ENCODE measurements at places on chromosomes 12 and 14.

GRCh38 chr14:68673464-68673863 lies 119.4 kb downstream of the ZFP36L1 start:
- no peak for DNase-seq

GRCh38 chr12:82434392-82434911 lies 76.1 kb downstream of the METTL25 start:
- DNase-seq: no peak

DNA sequence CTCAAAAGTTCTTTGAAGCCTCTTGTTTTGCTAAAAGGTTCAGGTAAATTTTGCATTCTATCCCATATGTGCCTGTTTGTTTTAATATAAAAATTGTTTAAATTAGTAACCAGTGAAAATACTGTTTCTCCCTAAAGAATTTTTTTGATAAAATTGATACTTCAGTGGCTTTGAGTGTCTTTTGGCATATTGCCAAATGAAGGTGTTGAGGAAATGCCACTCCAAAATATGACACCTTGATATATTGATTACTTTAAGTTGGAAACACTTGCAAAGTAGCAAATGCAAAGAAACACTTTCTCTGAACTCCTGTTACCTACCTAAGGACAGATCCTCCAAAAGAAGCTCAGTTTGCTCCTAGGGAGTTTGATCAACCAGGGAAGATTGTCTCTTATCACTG lies 8.4 kb downstream of the STYX start:
- no peak for DNase-seq

DNA sequence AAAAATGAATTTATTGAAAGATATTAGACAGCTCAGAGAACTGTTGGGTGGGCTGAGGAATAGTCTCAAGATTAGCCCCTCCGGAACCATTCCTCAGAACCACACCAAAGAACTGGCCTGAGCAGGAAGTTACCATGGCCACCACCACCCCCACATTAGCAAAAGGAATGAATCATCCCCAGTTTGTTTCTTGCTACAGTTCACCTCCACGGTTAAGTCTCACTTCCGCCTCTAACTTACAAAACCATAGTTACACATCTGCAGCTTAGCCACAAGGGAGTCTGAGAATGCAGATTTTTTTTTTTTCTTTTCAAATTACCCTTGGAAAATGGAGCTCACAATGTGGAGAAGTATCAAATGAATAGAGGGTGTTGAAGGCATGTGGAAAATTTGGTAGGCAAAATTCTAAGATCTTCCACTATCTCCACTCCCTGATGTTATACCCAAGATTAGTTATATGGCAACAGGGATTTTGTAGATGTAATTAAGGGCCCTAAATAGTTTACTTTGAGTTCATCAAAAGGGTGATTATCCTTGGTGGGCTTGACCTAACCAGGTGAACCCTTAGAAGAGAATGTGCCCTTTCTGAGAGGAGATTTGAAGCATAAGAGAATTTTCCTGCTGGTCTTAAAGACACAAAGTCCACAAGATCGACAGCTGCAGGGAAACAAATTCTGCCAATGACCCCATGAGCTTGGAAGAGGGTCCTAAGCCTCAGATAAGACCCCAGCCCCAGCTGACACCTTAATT lies 129.8 kb upstream of the KRR1 start:
- DNase-seq: no peak

- no peak for DNase-seq
These were observed 25.7 kb downstream of the PYM1 start for GRCh38 chr12:55901881-55902490.

- DNase-seq: no peak
These were observed at the start of gene PYGL for GRCh38 chr14:50943943-50944646. Gene PYGL, minus strand, starts transcription at chr14:50944483. Its CDS starts 80 bp downstream, at chr14:50944403.

DNA sequence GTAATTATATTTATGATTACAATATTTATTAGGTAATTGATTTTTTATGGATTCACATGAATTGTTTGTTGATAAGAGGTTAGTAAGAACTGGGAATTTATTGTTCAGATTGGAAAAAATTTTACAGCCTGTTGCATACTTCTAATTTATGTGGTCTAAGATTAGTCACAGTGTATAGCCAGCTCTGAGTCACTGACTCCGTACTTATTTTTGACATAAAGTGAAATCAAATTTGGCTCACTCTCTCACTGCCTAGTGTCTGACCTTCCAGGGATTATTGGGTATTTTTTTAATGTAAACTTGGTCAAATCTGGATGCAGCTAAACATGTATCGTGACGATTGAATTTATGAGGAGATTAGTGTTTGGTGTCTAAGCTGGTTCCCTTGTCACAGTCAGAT lies 109.3 kb downstream of the PTPRQ start:
- no peak for DNase-seq

GRCh38 chr12:49195736-49196135 lies 6.9 kb upstream of the TUBA1A start:
- DNase-seq: no peak

GRCh38 chr12:132695431-132695830 lies 8.0 kb downstream of the PXMP2 start:
- DNase-seq: no peak

DNA sequence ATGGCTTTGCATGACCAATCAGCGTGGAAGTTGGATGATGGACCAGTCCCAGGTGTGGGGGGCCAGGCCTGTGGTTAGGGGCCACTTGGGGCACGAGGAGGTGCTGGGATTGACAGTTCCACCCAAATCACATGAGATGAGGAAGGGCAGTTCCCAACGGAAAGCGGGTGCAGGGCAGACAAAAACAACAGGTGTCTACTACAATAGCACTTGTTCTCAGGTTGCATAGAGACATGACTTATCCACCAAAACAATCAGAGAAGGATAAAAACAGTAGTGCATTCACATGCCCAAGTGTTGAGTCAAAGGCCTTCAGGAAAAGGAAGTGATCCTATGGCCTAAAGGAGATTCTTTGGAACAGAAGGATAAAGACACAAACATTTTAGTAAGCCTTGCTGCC lies 14.6 kb upstream of the EIF2B2 start:
- DNase-seq: no peak

DNA sequence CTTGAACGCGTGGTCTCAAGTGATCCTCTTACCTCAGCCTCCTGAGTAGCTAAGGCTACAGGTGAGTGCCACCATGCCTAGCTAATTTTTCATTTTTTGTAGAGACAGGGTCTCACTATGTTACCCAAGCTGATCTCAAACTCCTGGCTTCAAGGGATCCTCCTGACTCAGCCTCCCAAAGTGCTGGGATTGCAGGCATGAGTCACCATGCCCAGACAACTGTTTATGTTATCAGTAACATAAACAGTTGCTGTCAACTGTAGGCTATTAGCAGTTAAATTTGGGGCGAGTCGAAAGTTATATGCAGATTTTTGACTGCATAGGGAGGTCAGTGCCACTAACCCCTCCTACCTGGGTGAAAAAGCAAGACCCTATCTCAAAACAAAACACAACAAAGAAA lies 26.2 kb upstream of the LRRK2 start:
- DNase-seq: no peak

GRCh38 chr14:89251061-89251460 lies 166.0 kb downstream of the FOXN3 start:
- DNase-seq: no peak

- DNase-seq: no peak
These were observed 56.8 kb upstream of the PLXNC1 start for GRCh38 chr12:94091624-94092023.

Data from NCI-H187 (cell line).